Activated CD4-positive, alpha-beta T cell treated with anti-CD3 and anti-CD28 coated beads, Interleukin-2, amount 10 ng/mL, durations not matched to agents 7 days and 5 days (primary cell): ENCODE measurements at places on chromosomes 7 and 10. TPM values are rescaled to one million over a fixed set of nuclear protein-coding genes. Genes with fewer than 3 reads are reported as not detected.

DNA sequence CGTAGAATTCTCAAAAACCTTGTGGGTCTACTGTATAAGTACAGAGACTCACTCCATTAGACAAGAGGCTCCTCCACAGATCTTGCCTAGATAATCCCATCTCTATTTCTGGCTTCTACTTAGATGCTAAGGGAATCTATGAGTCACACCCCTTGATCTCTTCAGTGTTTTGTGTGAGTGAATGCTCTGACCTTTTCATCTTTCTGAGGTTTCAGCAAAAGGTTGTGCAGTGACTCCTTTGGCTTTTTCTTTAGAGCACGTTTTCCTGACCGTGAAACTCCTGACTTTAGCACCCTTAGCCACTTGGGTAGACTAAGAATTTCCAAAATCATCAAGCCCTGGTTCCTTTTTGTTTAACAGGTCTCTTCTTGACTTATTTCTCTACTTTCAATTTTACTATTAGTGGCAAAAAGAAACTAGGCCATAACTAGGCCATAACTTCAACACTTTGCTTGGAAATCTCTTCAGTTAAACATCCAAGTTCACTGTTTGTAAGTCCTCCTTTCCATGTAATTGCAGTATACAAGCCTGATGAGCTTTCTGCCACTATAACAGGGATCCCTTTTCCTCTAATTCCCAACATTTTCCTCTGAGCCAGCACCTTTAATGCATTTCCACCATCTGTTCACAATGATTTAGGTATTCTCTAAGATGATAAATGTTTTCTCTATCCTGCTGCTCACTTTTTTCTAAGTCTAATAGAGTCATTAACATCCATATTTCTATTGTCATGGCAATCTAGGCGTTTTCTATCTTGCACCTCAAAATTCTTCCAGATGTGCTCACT is 19.4 kb downstream of the COPG2 start:
- peaks cover 25% of the 10 kb centered on the region for H3K36me3 ChIP-seq
- peaks cover 20% of the 10 kb centered on the region for H3K4me1 ChIP-seq
- H3K27me3 ChIP-seq = no peaks in the 10 kb centered on the region
- DNase-seq = no peak
- H3K27ac ChIP-seq = no peak overlapping the region

DNA sequence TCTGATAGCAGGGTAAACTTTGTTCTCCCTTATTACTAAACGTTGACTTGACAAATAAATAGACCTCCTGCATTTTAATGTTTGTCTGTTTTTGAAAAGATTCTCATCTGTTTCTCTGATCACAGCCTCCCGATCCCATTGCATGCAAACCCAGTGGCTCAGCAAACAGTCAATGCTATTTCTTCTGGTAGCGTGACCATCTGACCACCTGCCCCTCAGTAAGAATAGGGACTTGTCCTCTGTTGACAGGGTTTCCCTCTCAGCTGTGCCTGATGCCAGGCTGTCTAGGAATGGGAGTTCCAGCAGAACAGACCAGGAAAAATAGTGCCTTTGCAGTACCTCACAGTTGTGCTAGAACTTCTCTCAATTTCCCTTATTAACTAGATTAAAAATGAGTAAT is 40.7 kb upstream of the EBLN1 start:
- H3K4me3 ChIP-seq = no peak overlapping the region
- H3K4me1 ChIP-seq = peaks cover 10% of the 10 kb centered on the region
- DNase-seq = no peak

DNA sequence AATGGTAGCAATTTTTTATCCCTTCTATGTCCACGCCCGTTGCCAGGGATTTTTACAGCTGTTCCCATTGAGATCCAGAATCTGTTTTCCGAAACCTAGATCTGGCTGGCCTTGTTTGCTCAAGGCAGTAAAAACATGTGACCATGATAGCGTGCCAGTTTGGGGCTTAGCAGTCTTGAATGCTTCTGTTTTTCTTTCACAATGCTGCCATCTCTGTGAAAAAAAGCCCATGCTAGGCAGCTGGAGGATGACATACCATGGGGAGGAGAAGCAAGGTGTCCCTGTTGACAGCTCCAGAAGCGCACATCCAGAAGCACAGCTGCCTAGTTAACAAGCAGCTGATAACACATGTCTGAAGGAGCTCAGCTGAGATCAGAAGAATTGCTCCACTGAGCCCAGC is 2.2 kb upstream of the ZNF92 start:
- H3K4me1 ChIP-seq = peaks cover 30% of the 10 kb centered on the region
- no peak overlapping the region for H3K27ac ChIP-seq
- no peaks in the 10 kb centered on the region for H3K27me3 ChIP-seq
- peaks cover 15% of the 10 kb centered on the region for H3K36me3 ChIP-seq

- no peaks in the 10 kb centered on the region for H3K27me3 ChIP-seq
- peaks cover 5% of the 10 kb centered on the region for H3K36me3 ChIP-seq
- H3K27ac ChIP-seq = no peak overlapping the region
- peaks cover 2% of the 10 kb centered on the region for H3K4me1 ChIP-seq
- H3K4me3 ChIP-seq = no peak overlapping the region
These were observed 28.0 kb downstream of the MICU1 start for GRCh38 chr10:72597897-72598296.

GRCh38 chr7:127731431-127732080 is 79.6 kb downstream of the SND1 start:
- H3K27me3 ChIP-seq = no peaks in the 10 kb centered on the region
- H3K4me3 ChIP-seq = no peak overlapping the region
- H3K27ac ChIP-seq = no peak overlapping the region
- no peaks in the 10 kb centered on the region for H3K4me1 ChIP-seq

The ANXA7 gene
- total RNA-seq = 78.6 TPM
